ENCODE measurements at places on chromosomes 11 and 22.

GRCh38 chr22:38258895-38259294, 13.9 kb downstream of the TMEM184B start:
- DNase-seq: no peak

GRCh38 chr11:13577881-13578280, 82.1 kb upstream of the PTH start:
- DNase-seq: no peak

DNA sequence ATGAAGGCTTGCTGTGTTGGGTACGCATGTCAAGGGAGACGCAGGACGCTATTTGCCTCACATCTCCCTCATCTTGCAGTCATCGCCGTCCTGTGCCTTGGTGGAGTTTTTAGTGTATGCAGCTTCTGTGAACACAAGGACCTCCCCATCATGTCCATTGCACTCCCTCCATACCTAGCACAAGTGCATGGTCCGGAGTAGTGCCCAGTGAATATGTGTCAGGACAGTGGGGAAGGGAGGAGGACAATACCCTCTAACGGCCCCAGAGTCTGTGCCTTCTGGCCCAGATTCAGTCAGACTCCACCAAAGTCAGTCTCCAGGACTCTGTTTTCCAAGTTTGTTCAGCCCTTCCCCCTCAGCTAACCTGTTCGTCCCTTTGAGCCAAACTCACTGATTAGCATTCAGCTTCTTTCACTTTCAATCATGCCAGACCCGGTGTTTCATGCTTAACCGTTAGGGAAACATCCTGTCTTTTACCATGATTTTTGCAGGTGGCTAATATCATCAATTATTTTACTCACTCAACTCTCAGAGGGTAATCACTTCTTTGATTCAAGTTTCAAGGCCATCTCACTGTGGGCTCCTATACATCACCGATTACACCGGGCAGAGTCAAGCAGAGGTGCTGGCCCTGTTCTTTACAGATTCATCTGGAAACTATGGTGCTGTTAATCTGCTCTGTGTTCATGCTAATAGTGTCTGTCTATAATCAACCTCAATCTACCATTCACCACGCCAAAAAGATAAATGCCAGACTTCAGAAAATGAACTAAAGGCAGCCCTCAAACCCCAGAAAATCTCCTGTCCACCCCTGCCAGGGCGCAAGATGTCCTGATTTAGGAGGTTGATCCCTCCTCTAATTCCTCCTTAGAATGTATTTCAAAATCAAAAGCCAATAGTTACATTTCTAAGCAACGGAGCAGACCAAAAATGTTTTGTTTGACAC, 156.5 kb downstream of the RRAS2 start:
- no peak for DNase-seq

GRCh38 chr11:60985991-60986915, 14.8 kb downstream of the CD6 start:
- peak; percentile 54 for DNase-seq

GRCh38 chr11:112012874-112013273, 12.3 kb upstream of the DLAT start:
- DNase-seq: no peak

DNA sequence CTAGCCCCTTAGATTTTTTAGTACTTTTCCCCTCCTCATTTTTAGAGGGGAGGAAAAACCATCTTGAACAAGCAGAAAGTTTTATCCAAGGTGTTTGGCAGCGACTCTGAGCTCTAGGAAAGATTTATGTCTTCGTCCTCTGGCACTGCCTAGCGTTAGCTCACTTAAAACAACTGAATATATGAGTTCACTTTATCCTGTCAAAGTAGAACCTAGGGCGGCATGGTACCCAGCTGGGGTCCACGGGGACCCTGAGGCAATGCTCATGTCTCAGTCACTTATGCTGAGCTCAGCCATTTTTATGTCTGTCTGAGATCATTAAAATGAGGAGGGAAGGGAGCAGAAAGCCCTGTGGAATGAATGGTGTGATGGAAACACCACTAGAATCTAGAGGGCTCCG, 14.2 kb upstream of the VSIG10L2 start:
- DNase-seq: no peak

GRCh38 chr22:38753948-38754750, 1.6 kb downstream of the SUN2 start:
- no peak for DNase-seq

GRCh38 chr22:48537343-48537680, 1290.4 kb downstream of the BRD1 start:
- no peak for DNase-seq

- no peak for DNase-seq
These were observed 14.3 kb upstream of the CBX6 start for GRCh38 chr22:38886333-38886732.

DNA sequence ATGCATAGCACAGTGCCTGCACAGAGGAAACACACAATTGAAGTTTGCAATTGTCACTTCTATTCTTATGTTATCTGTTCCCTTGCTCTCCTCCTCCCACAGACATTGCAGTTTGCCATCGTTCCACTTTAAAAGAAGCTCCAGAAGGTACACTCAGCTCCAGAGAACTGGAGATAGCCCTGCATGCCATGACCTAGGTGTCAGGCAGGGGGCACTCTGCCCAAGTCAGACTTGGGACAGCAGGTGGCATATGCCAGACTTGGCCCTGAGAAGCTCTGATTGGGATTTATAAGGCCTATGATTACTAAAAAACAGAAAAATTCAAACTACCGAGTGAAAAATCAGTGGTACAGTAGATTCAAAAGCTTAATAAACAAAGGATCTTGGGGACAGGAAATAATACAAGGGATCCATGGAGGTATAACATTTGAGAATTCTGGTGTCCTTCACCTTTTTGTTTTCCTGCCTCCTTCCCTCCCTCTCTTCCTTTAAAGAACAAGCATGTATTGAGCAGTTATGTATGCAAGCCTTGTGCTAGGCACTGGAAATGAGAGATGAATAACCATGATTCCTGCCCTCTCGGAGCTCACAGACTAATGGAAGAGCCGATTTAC, 40.0 kb downstream of the TENM4 start:
- no peak for DNase-seq

- peak; percentile 99 for DNase-seq
These were observed 1.1 kb upstream of the CHRM4 start for GRCh38 chr11:46392421-46393230.

DNA sequence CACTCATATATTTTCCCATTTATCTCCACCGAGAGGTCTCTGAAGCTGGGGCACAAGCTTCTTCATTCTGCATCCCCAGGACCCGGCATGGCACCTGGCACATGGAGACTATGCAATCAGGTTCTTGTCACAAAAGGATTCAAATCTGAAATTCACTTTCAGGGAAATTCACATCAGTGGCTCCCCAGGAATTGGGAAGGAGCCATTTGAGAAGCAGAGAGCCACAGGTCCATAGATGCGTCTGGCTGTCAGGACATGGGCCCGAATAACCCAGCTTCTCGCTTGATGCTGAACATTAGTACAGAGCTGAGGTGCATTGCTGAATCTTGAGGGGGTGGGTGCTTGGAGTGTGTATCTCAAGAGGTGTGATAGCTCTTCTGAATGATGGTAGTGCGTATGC, 82.5 kb downstream of the TSPAN18 start:
- DNase-seq: no peak
